ENCODE measurements at places on chromosomes 4 and X.

GRCh38 chr4:7414736-7415510 lies 19.8 kb downstream of the PSAPL1 start:
- DNase-seq: no peak

GRCh38 chr4:148238811-148239493 lies 203.3 kb downstream of the NR3C2 start:
- DNase-seq: no peak

DNA sequence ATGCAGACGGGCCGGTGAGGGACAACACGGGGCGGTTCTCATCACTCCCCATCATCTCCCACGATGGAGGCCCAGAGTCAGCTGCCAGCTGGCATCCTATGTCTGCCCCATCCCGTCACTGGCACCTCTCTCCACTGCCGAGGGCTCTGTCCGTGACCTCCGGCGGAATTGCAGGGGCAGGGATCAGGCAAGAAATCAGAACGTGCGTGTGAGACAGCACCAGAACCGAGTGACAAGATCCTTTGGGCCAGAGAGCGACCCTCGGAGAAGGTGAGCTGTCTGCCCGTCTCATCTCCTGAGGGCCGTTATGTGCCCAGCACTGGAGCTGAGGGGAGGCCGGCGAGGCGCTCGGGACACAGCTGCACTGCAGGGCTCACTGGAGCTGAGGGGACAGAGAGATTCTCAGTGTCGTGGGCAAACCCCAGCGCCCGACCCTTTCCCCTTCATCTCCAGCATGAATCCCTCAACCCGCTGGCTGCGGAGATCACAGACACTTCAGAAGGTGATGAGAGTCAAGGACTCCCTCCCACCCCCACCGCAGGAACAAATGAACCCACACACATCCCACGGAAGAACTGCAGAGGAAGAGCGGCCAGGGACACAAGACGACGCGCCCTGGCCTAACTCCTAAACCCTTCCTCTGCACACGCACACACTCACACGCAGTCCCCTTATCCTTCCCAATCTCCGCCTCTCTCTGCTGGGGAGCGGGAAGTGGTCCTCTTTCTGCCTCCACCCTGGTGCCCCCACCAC lies 128.7 kb downstream of the AFAP1 start:
- DNase-seq: no peak

GRCh38 chr4:53498706-53499105 lies 92.6 kb downstream of the LNX1 start:
- no peak for DNase-seq

DNA sequence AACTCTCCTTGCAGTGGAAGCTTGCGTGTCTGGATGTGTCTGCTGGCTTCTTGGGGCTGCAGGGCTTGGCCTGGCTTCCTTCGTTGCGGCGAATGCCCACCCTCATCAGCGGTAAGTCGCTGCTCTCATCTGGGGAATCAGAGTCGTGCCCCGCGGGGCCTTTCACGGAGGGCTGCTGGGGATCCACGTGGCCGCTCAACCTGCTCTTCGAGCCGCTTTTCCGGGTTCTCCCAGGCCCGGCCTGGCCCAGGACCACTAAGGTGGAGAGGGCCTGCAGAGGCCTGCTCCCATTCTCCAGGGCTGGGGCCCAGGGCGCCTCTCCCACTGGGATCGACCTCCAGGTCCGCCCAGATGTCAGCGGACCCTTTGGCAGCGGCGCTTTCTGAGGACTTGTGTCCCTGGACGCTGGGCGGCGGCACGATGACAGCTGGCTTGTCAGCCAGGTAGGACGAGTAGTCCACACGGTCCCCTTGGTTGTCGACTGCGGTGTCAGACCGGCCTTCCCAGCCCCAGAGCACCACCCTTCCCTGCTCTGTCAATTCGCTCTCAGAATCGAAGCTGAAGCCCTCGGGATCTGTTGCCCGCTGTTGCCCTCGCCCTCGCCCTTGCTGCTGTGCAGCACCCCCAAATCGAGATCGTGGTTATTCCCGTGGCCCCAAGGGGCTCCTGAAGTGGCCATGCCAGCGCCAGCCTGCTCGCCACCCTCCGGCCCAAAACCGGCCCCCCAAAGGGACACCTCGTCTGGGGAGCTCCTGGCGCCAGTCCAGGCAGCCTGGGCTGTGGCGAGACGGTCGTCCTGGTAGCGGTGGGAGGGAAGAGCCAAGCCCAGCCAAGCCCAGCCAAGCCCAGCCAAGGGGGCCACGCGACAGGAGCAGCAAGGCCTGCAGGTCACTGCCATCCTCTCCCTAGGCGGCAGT lies 37.8 kb upstream of the NHSL2 start:
- no peak for DNase-seq

Measured in body of pancreas (tissue), 4 donors.